ENCODE measurements at places on chromosomes 16 and 17.
A peak's percentile ranks its signal among the peaks of the same experiment; 100 is the strongest.

DNA sequence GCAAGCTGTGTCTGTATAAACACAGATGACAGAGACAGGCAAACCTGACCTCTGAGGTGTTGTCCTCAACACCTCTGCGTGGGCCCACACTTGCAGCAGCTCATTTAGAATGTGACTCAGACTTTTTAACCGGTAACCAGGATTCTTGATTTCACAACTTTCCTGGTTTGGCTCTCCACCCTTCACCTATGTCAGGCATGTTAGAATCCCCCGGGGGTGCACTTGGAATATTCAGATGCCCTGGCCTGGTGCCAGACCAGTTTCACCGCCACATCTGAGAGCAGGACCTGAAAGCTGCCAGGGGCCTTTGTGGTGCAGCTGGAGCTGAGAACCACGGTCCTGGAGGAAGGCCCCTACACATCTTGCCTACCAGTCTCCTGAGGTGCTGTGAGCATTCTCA, 4.8 kb downstream of the DHODH start:
- DNase-seq: no peak

GRCh38 chr16:72715267-72715666, 332.7 kb downstream of the ZFHX3 start:
- no peak for DNase-seq

DNA sequence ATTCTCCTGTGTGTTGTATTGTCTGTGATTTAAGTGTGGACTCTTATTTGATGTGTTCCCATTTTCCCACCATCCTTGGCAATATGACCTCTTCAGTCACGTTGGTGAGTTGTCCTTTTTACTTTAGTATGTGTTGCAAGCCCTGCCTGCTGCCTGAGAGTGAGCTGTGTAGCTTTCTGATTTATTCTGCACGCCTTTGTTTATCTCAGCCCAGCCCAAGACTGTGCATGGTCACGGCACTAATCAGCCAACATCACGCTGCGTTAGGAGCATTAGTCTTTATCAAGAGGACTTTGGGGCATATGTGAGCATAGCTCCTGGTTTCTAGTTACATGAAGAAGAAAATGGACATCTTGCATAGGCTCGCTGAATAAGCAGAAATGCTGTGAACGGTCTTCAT, 6.0 kb downstream of the TOM1L1 start:
- DNase-seq: peak; percentile 58

- no peak for DNase-seq
Observed at GRCh38 chr17:60557805-60558204, 31.8 kb upstream of the APPBP2 start.

- no peak for DNase-seq
Observed at GRCh38 chr16:30738984-30739951, 9.0 kb upstream of the PHKG2 start.

- no peak for DNase-seq
Observed at GRCh38 chr16:8963010-8963820, 491 bp downstream of the USP7 start.

DNA sequence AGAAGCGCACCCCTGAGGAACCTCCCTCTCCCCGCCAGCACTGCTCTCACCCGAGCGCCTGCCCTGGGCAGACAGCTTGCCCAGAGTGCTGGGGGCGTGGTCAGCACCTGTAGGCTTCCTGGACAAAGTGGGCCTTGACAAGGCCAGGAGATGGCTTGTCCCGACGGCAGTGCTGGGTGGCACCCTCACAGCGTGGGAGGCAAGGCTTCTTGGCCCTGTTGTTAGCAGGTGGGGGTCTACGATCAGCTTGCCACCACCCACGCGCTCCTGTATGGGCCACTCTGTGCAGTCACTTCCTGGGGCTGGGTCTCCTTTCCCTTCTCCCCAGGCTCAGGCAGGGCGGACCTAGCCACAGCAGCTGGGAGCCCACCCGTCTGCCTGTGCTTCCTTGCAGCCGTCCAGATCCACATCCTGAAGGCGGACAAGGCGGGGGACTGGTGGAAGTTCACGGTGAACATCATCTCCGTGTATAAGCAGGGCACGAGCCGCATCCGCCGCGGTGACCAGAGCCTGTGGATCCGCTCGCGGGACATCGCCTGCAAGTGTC, 218.0 kb downstream of the NTN1 start:
- DNase-seq: peak; percentile 40

GRCh38 chr16:324451-325334, 27.8 kb downstream of the AXIN1 start:
- peak; percentile 55 for DNase-seq

GRCh38 chr17:75475851-75476250, 19.4 kb downstream of the TMEM94 start:
- DNase-seq: no peak
